IPS-NIHi11 (cell line): ENCODE measurements at places on chromosomes 16 and 17.

GRCh38 chr17:60524463-60525327, 1.3 kb downstream of the APPBP2 start:
- DNase-seq = no peak

GRCh38 chr16:50316848-50317630, 50.7 kb downstream of the ADCY7 start:
- no peak for DNase-seq

DNA sequence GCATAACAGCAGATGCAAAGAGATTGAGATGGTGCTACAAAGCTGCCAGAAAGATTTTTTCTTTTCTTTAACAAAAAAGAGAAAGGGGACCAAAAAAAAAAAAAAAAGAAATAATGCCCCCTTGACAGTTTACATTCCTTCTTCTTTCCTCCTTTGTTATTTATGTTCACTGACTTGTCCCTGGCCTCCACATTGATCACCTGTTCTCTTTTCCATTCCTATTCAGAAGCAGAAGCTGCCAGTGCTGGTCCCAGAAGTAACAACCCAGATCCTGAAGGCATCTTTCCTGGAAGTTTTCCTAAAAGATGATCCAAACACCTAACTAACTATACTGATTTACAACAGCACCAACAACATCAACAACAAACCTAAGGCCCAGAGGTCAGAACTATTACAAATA, 728.1 kb downstream of the KCNJ2 start:
- DNase-seq = no peak

DNA sequence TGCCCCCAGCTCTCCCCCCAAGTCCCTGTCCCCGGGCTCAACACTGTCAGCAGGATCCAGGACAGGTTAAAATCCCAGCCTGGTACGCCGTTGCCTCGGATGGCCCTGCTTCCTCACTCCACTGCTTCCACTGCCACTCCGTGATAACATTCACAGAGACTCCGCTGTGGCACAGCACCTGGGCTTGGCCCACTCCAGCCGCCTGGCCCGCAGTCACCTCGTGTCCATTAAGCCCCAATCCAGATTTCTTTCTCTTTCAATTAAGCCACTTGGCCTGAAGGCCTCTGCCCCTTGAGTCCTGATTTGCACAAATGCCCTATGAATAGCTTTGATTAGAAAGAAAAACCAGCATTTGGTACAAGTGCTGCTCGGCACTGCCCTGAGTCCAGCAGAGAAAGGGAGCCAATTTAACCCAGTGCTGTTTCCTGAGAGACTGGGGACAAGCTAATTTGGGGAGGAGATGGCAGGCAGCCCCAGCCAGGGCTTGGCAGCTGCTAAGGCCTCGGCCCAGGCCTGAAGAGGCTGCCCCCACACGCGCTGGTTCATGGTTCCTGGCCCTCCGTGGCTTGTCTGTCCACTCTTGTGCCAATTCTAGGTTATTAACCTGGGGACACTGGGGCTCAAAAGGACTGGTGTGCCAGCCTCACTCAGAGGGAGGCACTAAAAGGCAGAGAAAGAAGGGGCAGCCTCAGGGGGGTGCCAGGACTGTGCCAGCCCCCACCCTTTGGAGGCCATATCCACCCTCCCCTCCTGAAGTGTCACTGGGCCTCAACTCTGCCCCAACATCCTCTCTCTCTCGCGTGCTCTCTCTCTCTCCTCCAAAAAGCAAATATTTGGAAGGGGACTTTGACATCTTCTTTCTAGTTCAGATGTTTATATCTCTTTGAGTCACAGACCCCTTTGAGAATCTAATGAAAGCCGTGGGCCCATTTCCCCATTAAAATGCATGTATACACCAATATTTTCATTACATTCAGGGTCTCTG, 29.8 kb upstream of the SPPL2C start:
- DNase-seq = no peak

DNA sequence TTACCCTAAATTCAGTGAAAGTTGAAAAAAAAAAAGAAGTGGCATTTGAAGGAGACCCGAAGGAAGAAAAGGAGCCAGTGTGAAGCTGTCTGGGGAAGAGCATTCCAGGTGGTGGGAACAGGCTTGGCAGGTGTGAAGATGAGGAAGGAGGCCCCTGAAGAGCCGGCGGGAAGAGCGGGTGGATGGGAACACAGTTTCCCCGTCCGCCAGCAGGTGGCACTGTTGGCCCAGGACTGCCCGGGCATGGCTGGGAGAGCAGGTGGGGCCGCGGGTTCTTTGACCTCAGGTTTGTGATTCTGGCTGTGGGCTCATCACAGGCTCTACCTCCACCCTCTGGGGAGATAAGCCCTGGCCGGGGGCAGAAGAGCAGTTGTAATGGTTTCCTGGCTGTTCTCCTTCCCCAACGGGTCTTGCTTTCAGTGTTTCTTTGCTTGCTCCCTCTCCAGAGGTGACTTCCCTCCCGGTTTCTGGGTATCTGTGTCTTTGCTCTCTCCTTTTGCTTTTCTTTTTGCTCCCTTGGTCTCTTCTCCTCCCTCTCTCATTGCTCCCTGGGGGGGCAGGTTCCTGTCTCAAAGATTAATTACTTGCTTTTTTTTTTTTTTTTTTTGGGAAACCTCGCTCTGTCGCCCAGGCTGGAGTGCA, 32.3 kb downstream of the RAP1GAP2 start:
- DNase-seq = peak; percentile 96

DNA sequence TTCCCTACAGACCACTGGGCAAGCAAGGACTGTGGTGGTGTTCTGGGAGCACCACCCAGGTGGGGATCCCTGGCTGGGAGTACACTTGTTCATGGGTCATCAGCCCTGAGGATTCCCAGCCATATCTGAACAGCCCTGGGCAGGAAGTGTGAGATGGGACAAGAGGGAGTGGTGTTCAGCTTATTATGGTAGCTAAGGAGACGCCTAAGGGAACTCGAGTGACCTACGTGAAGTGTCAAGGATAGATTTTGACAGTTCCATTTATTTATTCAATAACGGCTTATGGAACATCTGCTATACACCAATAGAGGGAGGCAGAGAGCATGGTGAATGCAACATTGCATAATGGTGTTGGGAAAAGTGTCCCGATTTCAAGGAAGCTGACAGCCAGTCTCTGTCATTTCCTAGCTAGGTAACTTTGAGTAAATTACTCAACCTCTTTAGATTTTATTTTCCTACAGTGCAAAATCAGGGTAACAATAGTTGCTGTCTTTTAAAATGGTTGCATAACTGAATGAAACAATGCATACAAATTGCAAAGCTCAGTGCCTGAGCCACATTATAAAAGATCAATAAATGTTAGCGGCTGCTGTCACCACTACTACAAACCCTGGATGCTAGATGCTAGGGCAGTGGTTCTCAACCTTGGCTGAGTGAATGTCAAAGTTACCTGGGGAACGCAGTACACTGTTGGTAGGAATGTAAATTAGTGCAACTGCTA, 534.1 kb downstream of the GRIN2A start:
- peak; percentile 56 for DNase-seq

DNA sequence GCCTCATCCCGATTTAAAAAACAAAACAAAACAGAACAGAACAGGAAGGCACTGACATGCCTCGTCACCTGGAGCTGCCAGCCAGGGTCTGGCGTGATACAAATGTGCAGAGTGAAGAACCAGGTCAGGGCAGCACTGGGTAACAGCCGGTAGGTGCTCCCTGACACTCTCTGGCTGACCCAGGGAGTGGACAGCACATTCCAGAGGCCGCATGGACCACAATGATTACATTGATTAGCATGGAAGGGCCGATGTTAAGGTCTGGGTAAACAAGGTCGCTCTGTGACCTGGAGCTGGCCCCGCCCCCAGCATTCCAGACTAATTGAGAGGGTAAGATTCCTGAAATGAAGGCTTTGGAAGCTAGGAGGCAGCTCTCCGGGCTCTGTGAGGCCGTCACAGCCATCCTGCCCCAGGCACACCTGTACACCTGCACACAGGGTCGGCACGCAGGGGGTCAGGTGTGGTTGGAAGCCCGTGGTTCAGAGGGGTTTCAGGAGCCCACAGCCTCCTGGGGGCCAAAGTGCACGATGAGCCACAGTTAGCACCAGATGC, 21.4 kb downstream of the PIEZO1 start:
- DNase-seq = peak; percentile 80

GRCh38 chr17:50778471-50778870, 11.2 kb upstream of the ANKRD40CL start:
- no peak for DNase-seq

GRCh38 chr17:17664064-17664452, 17.2 kb upstream of the RAI1 start:
- DNase-seq = no peak

DNA sequence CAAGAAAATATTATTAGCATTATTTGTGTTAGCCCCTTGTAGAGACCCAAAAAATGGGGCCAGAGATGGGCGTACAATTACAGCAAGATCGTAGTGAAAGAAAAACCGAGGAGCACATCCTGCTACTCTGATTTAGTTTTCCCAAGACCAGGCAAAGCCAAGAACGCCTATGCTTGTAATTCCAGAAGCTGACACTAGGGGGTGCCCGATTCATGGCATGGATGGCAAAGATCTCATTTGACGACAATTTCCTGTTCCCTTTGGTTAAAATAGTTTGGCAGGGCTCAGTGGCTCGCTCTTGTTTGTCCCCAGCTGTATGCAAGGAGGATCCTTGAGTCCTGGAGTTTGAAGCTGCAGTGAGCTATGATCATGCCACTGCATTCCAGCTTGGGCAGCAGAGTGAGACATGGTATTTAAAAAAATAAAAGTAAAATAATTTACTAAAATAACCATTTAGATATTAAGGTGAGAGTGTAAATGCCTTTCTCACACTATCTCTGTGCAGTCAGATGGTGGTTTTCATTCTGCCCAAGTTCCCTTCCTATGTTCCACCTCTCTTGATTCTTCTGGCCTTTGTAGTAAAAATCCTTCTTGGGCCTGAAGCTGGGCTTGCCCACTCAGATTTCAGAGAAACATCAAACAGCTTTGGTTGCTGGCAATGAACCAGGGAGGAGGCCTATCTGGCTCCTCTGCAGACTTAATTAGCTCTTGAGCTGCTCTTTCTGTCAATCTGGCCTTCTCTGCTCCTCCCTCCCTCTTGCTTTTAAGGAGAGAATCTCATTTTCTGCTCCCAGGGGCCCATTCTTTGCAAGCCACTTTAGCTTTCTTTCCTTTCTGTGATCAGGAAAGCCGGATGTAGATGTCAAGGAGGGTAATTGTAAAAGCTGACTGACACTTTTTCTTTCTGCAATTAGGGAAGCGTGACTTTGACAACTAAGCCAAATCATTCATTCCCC, 31.2 kb downstream of the TMEM238L start:
- DNase-seq = peak; percentile 68
